H9 (cell line): ENCODE measurements at places on chromosomes 16 and 17. TPM values are rescaled to one million over a fixed set of nuclear protein-coding genes. Genes with fewer than 3 reads are reported as not detected.

DNA sequence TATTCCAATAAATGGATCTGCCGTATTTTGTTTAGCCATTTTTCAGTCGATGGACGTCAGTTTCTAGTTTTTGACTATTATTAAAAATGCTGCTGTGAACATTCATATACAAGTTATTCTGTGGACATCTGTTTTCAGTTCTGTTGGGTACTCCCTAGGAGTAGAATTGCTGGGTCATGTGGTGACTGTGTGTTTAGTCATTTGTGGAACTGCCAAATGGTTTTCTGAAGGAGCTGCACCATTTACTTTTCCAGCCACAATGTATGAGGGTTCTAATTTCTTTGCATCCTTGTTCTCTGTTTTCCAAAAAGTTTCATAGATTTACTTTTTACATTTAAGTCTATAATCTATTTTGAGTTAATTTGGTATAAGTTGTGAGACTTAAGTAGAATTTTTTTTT is 29.5 kb downstream of the CYLD start:
- H3K36me3 ChIP-seq: peaks cover 5% of the 10 kb centered on the region
- DNase-seq: no peak
- no peak overlapping the region for H3K4me3 ChIP-seq
- no peak overlapping the region for H3K27ac ChIP-seq

DNA sequence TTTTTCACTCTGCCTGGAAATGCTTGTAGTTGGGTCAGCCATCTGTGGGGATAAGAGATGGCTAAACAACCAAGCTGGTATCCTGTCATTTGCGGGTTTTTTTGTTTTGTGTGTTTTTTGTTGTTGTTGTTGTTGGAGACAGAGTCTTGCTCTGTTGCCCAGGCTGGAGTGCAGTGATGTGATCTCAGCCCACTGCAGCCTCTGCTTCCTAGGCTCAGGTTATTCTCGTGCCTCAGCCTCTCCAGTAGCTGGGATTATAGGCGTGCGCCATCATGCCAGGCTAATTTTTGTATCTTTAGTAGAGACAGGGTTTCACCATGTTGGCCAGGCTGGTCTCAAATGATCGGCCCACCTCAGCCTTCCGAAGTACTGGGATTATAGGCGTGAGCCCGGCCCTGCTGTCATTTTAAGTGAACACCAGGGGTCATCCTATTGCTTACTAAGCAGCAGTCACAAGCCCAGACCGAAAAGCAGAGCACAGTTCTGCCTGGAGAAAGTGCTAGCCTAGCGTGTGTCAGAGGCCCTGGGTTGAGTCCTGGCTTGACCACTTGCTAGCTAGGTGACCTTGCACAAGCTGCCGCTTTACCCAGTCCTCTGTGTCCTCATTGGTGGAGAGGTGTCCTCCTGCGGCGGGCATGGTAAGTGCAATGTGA is 4.6 kb downstream of the SMCR8 start:
- H3K27ac ChIP-seq: no peak overlapping the region
- no peaks in the 10 kb centered on the region for H3K4me1 ChIP-seq

DNA sequence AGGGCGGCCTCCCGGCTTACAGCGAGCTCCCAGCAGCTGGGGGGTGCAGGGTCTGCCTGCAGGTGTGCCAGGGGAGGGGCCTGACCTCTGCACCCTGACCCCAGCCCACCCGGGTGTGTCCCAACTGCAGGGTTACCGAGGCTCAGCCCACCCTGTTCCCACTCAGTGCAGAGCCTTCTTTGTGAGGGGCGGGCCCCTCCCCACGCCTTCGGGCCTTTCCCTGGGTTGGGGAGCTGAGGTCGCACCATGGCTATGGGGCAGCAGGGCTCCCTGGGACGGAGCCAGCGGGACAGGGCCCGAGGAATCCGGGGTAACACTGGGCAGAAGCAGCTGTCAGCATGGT is 17.1 kb downstream of the CACNA1H start:
- DNase-seq: no peak
- H3K27me3 ChIP-seq: no peaks in the 10 kb centered on the region
- no peak overlapping the region for H3K4me3 ChIP-seq
- no peaks in the 10 kb centered on the region; the same call in 1 of the 2 replicates for H3K36me3 ChIP-seq
- no peaks in the 10 kb centered on the region for H3K4me1 ChIP-seq
- no peak overlapping the region for H3K27ac ChIP-seq

- H3K4me3 ChIP-seq: no peak overlapping the region
- no peaks in the 10 kb centered on the region for H3K4me1 ChIP-seq
- H3K27me3 ChIP-seq: no peaks in the 10 kb centered on the region
- no peaks in the 10 kb centered on the region; the same call in 1 of the 2 replicates for H3K36me3 ChIP-seq
- no peak overlapping the region for H3K27ac ChIP-seq
- no peak for DNase-seq
Observed at GRCh38 chr16:13561291-13562070, 358.5 kb upstream of the ERCC4 start.

DNA sequence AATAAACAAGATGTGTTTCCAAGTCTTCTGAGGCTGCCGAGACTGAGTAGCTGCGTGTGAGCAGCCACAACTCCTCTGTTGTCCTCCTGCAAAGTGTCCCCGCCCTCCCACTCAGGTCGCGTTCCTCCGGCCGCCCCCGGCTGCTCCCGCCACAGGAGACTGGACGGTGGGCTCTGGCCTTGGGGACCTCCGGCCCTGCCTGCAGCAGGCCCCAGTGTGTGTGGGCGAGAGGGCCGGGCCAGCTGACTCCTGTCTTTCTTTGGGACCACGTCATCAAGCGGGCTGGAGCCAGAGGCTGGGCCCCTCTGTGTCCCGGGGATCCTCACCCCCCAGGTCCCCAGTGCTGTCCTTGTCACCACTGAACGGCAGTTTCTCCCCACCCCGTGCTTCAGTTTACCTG is 175.3 kb downstream of the NPIPB11 start:
- no peaks in the 10 kb centered on the region; the same call in 1 of the 2 replicates for H3K4me1 ChIP-seq
- no peaks in the 10 kb centered on the region for H3K27me3 ChIP-seq
- no peak overlapping the region for H3K4me3 ChIP-seq

The AHSP gene
- 1.6 TPM in 1 of 2 replicates, not detected in the other for total RNA-seq

The TMEM107 gene
- 12.7 and 14.3 TPM in 2 replicates for total RNA-seq

The CHD9 gene
- total RNA-seq: 37.6 and 46.2 TPM in 2 replicates

GRCh38 chr16:51940183-51940582 is 606.8 kb downstream of the TOX3 start:
- H3K27ac ChIP-seq: no peak overlapping the region
- H3K27me3 ChIP-seq: no peaks in the 10 kb centered on the region
- no peak for DNase-seq
- no peaks in the 10 kb centered on the region for H3K36me3 ChIP-seq

DNA sequence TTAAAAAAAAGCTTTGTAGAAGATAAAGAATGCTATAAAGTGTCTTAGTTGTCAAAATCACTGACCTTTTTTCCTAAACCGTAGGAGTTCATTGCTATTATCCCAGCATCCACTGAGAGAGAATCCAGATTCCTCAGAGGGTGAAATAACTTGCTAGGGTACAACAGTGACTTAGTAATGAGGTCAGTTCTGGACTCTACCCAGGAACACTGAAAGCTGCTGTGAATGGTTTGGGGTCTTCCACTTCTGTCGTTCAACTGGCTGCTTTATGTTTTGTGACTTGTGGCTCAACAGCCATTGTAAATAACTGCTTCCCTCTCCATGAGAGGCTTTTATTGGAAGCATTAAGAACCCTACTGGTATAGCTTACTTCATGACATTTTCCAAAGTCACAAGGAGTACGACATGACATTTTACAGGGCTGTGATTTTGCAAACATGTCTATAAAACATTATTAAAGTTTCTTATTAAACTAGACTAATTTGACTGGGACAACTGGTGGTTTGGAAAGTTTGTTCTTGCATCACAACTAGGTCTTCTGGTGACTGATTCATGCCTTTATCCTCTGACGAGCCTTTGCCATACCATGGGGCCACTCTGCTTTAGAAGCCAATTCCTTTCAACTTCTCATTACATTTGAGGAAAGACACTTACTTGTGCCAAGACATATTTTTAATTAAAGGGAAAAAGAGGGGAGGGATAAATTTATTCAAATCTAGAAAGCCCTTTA is 92.2 kb upstream of the CDH11 start:
- H3K27ac ChIP-seq: no peak overlapping the region
- H3K27me3 ChIP-seq: no peaks in the 10 kb centered on the region; the same call in 1 of the 2 replicates
- H3K36me3 ChIP-seq: no peaks in the 10 kb centered on the region

The C16orf92 gene
- total RNA-seq: not detected in 2 replicates

GRCh38 chr17:27323538-27324215 is 29.8 kb downstream of the WSB1 start:
- peak; percentile 67 for DNase-seq
- H3K4me1 ChIP-seq: no peaks in the 10 kb centered on the region

The PKD1 gene
- total RNA-seq: 73.5 and 88.0 TPM in 2 replicates

The MYH10 gene
- 251 and 256 TPM in 2 replicates for total RNA-seq

DNA sequence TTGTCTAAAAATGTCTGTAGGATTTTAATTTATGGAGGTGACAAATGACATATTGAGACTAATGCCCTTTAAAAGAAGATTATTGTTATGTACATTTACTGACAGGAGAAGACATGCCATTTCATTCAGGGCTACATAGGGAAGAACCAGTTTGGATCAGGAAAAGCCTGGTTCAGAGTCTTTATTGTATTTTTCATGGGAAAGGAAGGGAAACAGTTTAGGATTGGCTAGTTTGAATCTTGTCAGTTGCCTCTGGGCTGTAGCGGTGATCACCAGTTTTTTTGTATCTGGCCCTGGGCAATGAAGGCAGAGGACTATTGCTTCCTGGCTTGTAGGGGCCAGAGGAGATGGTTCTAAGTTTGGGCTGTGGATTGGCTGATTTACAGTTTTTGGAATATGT is 31.8 kb downstream of the NSRP1 start:
- H3K27me3 ChIP-seq: no peaks in the 10 kb centered on the region
- no peak for DNase-seq
- peaks cover 3% of the 10 kb centered on the region; the same call in 1 of the 3 replicates for H3K36me3 ChIP-seq
- no peaks in the 10 kb centered on the region for H3K4me1 ChIP-seq

The TP53TG3B gene
- total RNA-seq: not detected in 2 replicates

The SPATA20 gene
- 23.9 and 26.6 TPM in 2 replicates for total RNA-seq

DNA sequence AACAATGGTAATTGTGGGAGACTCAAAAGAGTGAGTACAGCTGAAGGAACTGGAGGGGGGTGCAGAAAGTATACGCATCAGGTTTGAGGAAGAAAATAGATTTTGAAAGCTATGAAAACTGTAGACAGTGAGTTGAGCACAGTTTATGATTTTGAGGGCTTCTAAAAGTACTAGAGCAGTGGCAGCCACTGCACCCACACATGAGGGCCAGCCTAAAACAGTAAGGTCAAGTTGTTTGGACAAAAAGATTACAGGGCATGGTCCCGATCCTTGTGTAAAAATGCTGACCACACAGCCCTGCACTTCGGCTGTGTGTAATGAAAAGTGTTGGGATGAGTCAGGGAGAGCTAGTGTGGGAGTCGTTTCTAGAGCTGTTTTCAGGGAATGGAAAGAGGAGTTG is 2282.1 kb downstream of the TP53TG3F start:
- DNase-seq: no peak
- peaks cover 78% of the 10 kb centered on the region for H3K36me3 ChIP-seq

GRCh38 chr17:38729368-38729885 is 714 bp upstream of the CISD3 start:
- H3K27me3 ChIP-seq: peaks cover 5% of the 10 kb centered on the region; the same call in 1 of the 2 replicates
- H3K36me3 ChIP-seq: peaks cover 3% of the 10 kb centered on the region; the same call in 2 of the 3 replicates
- no peak overlapping the region for H3K27ac ChIP-seq
- peak overlapping the region; percentile 76 for H3K4me3 ChIP-seq
- DNase-seq: no peak
- H3K4me1 ChIP-seq: peaks cover 2% of the 10 kb centered on the region; the same call in 1 of the 2 replicates
